Activated CD4-positive, alpha-beta T cell treated with anti-CD3 and anti-CD28 coated beads, Interleukin-2, amount 50 U/mL, for 24 hours (primary cell): ENCODE measurements at places on chromosomes 7 and 10.

DNA sequence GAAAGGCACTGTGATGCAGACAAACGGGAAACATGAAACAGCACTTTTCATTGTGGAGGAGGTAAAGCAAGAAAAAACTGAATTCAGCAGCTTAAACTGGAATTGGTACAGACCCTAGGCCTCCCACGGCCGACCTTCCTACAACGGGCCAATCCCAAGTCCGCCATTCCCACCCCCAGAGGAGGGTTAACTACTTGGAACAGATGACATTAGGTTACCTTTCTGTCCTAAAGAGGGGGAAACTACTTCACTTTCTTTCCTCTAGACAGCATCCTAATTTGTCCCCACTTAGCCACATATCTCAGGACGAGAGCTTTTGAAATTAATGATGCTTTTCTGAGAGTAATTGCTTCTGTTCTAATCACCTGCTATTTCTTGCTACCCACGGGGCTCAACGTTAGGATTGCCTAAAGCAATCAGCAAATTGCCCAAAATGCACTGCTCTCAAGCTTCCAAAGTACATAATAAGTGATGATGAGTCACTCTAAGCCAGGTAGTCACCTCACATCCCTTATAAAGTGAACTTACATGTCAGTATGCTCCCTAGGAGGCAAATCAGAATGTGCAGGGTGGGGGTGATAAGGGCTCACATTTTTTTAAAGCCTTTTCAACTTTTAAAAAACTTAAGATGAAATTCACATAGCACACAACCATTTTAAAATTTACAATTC lies 36.7 kb downstream of the LSM5 start:
- no peak for DNase-seq

DNA sequence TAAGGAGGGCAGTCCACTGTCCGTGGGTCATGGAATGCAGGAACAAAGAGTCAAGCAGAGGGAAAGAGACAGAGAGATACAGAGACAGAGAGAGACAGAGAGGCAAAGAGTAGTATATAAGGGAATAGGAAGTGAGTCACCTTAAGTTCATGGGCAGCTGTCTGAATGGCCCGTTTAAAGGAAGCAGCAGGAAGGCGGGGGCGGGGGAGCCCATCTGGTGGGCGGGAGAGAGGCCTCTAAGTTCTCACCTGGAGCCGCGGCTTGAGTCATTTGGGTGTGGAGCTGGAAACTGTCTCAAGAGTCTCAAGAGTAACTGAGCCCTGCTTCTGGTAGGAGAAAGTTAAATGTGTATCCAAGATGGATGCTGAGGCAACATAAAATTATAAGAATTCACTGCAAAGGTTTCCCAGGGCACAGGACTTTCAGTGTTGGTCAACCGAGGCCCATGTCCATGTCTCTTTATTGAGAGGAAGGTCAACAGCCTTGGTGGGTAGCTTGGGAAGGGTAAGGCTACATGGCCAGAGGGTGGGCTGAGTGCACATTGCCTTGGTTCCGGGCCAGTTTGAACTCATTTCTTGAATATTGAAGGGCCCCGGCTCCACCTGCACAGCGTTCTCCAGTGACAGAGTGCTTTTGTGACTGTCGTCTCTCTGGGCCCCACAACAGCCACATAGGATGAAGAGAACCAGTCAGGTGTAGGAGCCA lies 85.5 kb upstream of the CACUL1 start:
- no peak for DNase-seq

GRCh38 chr10:21135023-21135931 lies 238.2 kb upstream of the NEBL start:
- no peak for DNase-seq

DNA sequence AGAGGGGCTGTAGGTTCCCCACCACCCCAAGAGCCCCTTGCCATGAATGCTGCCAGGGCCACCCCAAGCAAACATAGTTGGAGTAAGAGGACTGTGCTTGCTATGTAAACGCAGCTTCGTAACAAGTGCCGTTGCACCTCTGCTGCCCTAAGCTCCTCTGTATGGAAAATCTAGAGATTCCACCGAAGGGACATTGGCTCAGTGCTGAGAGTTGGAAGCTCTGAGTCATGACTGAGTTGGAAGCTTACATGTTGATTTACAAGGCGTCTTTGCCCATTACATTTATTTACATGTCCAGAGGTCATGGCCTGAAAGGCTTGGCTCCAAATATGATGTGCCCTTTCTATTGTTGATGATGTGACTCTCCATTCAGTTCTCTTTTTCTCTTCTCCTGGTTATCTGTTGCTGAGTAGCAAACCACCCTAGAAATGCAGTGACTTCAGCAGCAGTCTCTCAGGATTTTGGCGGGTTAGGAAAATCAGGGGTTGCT lies 233.1 kb upstream of the TCF7L2 start:
- no peak for DNase-seq

GRCh38 chr10:33746836-33747268 lies 412.4 kb upstream of the NRP1 start:
- no peak for DNase-seq

- no peak for DNase-seq
Measured at GRCh38 chr10:103820101-103821062, 35.0 kb downstream of the SH3PXD2A start.

GRCh38 chr10:78830062-78830975 lies 238.4 kb upstream of the ZMIZ1 start:
- DNase-seq: no peak
